GM03348 (cell line): ENCODE measurements at places on chromosomes 6 and 20.

- no peak for DNase-seq
Observed at GRCh38 chr6:155676346-155676745, 220.7 kb upstream of the NOX3 start.

DNA sequence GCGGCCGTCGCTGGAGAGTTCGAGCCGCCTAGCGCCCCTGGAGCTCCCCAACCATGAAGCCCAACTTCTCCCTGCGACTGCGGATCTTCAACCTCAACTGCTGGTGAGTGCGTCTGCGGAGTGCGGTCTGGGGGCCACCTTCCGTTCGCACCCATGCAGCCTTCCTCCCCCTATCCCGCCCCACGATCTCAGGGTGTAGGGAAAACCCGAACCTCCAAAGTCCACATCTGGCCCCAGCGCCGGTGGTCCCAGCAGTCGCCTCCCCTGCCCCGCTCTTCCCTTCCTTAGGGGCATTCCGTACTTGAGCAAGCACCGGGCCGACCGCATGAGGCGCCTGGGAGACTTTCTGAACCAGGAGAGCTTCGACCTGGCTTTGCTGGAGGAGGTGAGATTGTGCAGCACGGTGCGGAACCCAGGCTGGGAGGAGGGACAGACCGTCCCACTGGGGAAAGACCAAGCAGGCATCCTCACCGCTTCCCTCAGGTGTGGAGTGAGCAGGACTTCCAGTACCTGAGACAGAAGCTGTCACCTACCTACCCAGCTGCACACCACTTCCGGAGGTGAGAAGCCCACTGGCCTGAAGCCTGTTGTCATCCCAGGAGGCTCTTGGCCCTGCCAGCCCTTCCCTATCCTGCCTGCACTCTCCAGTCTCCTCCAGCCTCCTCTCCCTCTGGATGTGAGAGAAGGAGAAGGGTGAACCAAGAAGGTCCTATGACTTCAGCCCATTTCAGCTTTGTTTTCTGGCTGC, 719 bp downstream of the SMPD2 start:
- peak; percentile 64 for DNase-seq

GRCh38 chr6:111841822-111842221, 31.4 kb downstream of the FYN start:
- DNase-seq: no peak

DNA sequence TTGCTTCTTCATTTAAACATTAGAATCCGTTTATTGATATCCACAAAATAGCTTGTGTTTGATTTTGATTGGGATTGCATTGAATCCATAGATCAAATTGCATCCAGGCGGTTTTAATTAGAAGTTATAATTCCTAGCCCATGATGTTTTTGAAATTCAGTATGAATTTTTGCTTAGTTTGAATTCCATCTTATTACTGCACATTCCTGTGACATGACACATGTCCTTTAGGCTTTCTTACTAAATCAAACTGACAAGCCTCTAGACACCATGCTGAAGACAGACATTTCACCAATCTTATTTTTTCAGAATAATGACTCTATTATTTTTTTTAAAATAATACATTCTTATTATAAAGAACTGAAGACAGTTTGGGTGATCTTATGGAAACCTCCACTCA, 21.4 kb upstream of the PI16 start:
- DNase-seq: peak; percentile 67

- DNase-seq: peak; percentile 28
Observed at GRCh38 chr6:107712665-107713551, 111.2 kb downstream of the SCML4 start.

DNA sequence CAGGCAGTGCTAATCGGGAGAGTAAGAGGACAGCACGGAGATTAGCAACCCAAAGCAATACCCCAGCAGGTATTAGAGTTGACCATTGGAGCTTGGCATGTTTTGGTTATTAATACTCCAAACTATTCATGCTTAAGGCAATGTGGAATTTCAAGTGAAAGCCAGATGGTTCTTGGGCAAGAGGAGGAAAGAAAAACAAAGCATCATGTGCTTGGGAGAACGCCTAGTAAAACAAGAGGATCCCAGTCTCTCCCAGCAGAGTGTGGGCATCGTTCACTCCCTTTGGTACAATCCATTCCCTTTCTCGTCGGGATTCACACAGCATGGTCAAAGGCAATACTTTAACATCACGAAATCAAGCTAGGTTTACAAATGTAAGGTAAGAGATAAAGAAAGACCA, 349.8 kb downstream of the PRKN start:
- no peak for DNase-seq

GRCh38 chr6:117478853-117479231, 3.6 kb upstream of the DCBLD1 start:
- DNase-seq: no peak

GRCh38 chr20:38272961-38273360, 12.4 kb upstream of the KIAA1755 start:
- peak; percentile 62 for DNase-seq

DNA sequence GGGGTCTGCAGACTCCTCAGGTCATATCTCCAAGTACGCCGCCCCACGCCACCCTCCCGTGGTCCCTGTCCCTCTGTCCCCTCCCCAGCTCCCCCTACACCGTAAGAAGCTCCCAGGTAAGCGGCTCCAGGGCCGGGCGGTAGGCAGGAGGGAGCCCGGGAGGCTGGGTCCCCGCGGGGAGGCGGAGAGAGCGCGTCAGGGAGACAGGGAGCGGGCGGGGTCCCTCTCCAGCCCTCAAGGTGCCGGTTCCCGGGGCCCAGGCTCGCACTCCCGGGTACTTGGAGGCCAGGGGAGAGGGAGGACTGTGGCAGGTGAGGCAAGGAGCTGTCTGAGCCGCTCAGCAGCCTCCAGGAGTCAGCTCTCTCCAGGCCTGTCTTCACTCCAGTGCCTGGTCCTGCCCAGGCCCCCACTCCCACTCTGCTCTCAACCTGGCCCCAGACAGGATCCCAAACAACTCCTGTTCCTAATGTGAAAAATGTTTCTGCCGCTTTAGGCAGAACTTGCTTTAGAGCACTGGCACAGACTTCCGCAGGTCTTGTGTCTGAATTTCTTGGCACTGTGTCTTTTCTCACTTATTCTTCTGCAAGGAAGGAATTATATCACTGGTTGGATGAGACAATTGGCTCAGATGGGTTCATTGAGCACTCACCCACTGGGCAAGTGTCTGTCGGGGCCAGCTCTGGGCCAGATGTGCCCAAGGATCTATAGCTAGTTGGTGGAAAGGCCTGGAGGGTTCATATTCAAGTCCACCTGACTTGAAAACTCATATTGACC, 36.6 kb downstream of the HLA-G start:
- no peak for DNase-seq

GRCh38 chr20:29689411-29690225, 1567.8 kb upstream of the DEFB115 start:
- DNase-seq: peak; percentile 19

DNA sequence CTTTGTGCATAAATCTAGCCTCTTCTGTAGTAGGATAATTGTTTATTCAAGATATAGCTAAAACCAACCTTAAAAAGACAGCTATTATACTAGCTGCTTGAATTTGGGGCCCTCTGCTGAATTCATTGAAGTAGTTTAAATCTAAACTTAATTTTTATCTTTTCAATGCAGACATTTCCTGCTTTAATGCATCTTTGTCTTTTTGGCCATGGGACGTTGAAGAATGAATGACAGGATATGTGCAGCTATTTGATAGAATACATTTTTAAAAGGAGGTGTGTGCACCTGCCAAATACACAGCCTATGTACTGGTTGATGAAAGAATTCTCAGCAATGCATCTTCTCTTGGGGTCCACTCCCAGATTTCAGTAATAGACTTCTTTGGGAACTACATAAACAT, 524.9 kb downstream of the PHF3 start:
- DNase-seq: no peak

DNA sequence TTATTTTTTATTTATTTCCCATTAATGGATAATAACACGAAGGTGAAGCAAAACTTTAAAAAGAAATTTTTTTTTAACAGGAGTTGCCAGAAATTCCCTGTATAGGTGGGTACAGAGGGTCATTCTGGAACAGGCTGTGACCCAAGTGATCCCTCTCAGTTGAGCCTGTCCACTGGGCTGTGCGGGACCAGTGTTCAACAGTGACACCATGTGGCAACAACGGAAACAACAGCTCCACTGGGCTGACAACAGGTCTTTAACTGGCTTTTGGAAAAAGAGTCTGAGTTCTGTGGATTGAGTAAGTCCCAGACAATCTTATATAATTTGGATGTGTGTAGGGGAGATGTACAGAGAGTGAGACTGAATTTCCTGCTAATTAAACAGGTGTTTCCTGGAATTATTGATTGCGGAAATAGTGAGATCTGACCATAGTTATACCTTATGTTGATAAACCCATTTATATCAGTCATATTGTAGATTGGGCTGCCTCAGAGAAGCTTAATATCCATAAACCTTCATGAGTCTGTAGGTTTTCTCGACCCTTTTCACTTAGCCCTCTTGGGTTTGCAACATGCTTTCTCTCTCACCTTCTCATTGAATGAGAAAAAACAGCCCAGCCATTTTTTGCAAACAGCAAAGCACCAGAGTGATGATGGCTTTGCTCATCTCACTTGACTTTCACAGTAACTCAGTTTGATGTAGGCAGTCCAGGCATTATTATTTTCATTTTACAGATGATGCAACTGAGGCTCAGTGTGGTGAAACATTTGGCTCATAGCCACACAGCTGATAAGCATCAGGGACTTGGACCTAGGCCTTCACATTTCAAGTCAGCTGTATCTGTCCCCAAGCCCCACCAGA, 17.5 kb downstream of the KIAA1755 start:
- no peak for DNase-seq

- no peak for DNase-seq
Observed at GRCh38 chr6:123804014-123804786, 535 bp downstream of the NKAIN2 start.

- no peak for DNase-seq
Observed at GRCh38 chr6:52666071-52666470, 4.8 kb upstream of the TMEM14A start.

DNA sequence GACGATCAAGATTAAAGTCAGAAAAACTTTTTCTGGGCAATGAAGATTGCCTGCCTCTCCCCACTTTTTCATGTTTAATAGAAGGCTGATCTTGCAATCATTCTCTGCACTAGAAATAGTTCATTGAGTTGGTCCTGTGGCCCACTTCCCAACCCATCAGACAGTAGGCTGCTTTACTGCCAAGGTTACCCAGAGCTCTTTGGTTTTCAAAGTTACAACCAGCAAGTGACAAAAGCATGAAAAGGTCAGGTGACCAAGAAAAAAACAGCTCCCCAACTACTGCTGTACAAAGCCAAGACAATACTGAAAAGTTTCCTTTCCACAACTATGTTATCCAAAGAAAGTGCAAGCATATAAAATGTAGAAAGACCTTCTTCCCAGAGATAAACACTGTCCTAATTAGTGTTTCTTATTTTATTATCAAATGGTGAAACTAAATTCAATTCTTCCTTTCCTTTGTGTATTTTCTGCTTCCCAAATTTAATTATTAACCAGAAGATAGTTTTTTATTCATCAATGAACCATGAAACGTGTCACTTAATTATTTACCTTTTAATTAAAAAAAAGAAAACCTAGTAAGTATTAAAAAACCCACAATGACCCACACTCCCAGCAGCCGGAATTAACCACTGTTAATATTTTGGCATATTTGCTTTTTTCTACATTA, 16.6 kb downstream of the DNAAF9 start:
- DNase-seq: no peak

- no peak for DNase-seq
Observed at GRCh38 chr6:18161431-18161830, 6.2 kb downstream of the KDM1B start.

DNA sequence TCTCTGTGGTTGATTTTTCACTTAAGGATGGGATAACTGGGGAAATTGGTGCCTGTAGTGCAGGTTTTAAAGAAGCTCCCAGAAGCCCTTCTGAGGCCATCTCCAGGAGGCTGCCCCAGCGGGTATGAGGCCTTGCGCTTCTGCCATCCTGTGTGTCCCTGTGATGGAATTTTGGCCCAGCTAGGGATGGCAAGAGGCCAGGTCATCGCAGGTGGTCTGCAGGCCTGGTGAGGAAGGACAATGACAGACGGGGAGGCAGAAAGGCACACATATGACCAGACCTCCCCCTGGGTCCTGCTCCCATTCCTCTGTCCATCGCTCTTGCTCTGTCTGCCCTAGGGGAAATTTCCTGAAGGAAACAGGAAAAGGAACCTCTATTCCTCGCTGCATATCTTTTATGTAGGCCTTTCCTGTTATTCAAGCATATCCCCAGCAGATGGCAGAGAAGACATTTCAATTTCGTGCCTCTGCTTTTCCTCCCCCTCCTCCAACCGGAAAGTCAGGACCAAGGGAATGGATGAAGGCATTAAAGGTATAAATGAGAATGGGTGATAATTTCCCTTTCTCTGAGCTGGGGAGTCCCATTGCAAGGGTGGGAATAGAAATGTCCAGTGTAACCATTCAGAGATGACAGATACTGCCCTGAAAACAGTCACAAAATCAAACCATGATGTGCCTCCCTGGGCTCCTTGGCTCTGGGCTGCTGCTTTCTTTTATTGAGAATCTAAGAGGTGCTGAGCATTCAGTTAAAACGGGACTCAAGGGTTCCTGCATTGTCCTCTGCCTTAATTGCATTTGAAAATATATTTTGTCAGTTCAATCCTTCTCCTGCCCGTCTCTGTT, 17.6 kb upstream of the HLA-F start:
- peak; percentile 78 for DNase-seq

DNA sequence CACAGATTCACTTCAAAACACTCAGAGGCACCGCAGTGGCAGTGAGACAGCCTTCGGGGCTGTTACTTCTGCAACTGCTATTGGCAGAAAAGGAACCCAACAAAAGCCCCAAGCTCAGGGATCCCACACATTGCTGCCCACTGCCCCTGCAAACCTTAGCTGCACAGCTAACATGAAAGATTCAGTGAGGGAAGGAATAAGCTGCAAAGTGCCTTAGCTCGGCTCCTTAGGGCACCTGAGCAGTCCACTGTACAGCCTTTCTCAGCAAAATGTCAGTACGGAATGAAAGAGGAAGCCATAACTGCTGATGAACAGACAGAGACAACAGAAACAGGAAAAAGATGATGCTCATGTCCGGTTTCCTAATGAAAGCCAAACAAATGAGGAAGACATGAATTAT, 179.7 kb upstream of the SHLD1 start:
- DNase-seq: no peak

- no peak for DNase-seq
Observed at GRCh38 chr20:23132293-23132929, 46.3 kb upstream of the CD93 start.

DNA sequence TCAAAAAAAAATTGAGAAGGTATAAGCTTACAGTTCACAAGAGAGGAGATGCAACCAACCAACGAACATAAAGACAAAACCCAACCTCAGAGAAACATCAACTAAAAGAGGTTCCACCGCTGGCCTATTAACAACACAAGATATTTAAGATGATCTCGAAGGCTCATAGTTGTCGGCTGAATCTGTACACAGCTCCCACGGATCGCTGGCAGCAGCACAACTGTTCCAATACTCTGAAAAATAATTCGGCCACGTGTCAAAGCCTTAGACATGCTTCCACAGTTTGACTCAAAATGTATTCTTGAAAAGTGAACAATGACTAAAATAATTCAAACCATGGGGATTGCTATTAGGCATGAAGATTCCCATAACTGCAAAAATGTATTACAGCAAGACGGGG, 13.7 kb downstream of the EXOC2 start:
- DNase-seq: no peak
